ENCODE measurements at places on chromosomes 7 and 10. TPM values are rescaled to one million over a fixed set of nuclear protein-coding genes. Genes with fewer than 3 reads are reported as not detected.

MEOX2 gene
- not detected for total RNA-seq

OR2A7 gene
- 0.89 TPM for total RNA-seq

PON1 gene
- total RNA-seq, result not detected

GHRHR gene
- not detected for total RNA-seq

KMT2C gene
- total RNA-seq, result 6.1 TPM

MYOF gene
- total RNA-seq, result 234 TPM

WEE2 gene
- total RNA-seq, result not detected

HTR5A gene
- total RNA-seq, result not detected

NPC1L1 gene
- not detected for total RNA-seq

ARMH3 gene
- 10.7 TPM for total RNA-seq

ATRNL1 gene
- under 0.01 TPM for total RNA-seq

PDE1C gene
- total RNA-seq, result 0.86 TPM

SLIT1 gene
- not detected for total RNA-seq

COL28A1 gene
- total RNA-seq, result under 0.01 TPM

CDHR1 gene
- total RNA-seq, result 0.58 TPM

PKD2L1 gene
- total RNA-seq, result not detected

AGBL3 gene
- total RNA-seq, result 2.1 TPM

DENND2A gene
- total RNA-seq, result 3.4 TPM

TAS2R4 gene
- not detected for total RNA-seq

MET gene
- 44.5 TPM for total RNA-seq

All from myometrial cell (primary cell).